ENCODE measurements at places on chromosomes 2 and 18.

- H3K27me3 ChIP-seq, result no peaks in the 10 kb centered on the region
- no peaks in the 10 kb centered on the region for H3K4me1 ChIP-seq
- H3K36me3 ChIP-seq, result peaks cover 8% of the 10 kb centered on the region
These were observed 48.7 kb upstream of the NBEAL1 start for GRCh38 chr2:202965810-202966460.

DNA sequence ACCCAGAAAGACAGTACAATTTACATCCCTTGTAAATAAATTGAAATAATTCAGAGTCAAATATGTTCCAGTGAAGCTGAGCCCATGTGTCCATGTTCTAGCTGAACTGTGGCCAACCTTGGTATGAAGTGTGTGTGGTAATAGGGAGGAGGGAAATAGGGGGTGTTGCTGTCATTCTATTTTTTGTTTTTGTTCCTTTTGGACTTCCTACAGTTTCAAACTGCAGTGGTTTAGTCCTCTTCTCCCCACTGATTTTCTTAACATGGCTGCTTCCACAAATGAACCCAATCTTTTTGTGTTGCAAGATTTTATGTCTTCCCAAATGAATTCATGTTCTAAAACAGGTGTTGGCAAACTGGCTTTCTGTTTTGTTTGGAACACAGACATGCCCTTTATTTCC lies 156.9 kb downstream of the CCBE1 start:
- no peak overlapping the region for H3K4me3 ChIP-seq
- no peaks in the 10 kb centered on the region for H3K4me1 ChIP-seq
- H3K27ac ChIP-seq, result no peak overlapping the region
- H3K27me3 ChIP-seq, result peaks cover 8% of the 10 kb centered on the region

DNA sequence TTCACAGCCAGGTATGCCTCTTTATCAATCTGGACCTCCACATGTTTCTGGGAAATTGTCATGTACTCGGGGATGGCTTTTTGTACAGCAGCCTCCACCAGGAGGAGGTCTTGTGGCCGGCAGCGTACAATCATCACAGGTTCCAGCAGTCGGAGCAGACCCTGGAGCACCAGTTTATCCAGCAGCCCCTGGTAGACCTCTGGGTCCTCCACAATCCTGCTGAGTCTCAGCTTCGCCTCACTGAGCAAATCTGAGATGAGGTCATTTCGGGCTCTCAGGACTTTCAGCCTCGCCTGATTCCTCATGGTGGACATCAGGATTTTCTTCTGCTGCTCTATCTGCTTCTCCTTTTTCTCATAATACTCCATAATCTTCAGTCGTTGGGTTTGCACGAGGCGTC lies 32.8 kb downstream of the TMEM247 start:
- peaks cover 6% of the 10 kb centered on the region for H3K4me1 ChIP-seq
- no peak for DNase-seq
- H3K27ac ChIP-seq, result no peak overlapping the region
- no peaks in the 10 kb centered on the region for H3K36me3 ChIP-seq

- no peak overlapping the region for H3K4me3 ChIP-seq
- H3K36me3 ChIP-seq, result no peaks in the 10 kb centered on the region
- H3K27me3 ChIP-seq, result no peaks in the 10 kb centered on the region
- DNase-seq, result no peak
- peaks cover 5% of the 10 kb centered on the region for H3K4me1 ChIP-seq
These were observed 27.2 kb upstream of the STAT4 start for GRCh38 chr2:191177751-191178736.

DNA sequence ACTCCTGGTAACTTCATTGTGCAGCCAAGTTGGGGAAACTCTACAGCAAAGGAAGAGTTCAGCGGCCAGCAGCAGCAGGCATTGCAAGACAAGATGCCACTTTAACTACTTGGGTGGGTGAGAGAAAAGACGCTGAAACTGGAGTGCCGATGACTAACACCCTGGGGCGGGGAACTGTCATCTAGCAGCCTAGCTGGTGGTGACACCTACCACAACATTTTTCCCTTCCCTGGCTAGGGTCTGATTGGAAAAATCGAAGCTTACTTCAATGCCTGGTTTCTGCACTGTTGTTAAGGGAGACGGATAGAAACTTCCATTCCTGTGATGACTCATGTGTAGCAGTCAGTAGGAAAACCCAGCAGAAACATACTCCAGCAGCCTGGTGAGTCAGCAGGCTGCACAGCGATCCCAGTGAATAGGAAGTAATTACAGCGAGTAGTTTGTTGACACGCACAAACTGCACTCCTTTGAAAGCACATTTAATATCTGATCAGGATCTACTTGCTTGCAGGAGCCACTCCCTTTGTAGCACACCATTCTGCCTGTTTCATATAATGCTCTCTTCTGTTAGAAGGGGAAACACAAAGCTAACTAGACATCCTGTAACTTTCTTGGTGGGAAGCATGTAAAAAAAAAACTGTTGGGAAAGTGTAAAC lies 62.1 kb upstream of the MAPRE2 start:
- peak overlapping the region; percentile 92 for H3K4me3 ChIP-seq
- peak; percentile 39 for DNase-seq
- peaks cover 9% of the 10 kb centered on the region for H3K36me3 ChIP-seq
- peak overlapping the region; percentile 85 for H3K27ac ChIP-seq
- H3K27me3 ChIP-seq, result no peaks in the 10 kb centered on the region
- H3K4me1 ChIP-seq, result peaks cover 26% of the 10 kb centered on the region

- no peak overlapping the region for H3K27ac ChIP-seq
- H3K36me3 ChIP-seq, result peaks cover 13% of the 10 kb centered on the region
- peaks cover 29% of the 10 kb centered on the region for H3K4me1 ChIP-seq
- no peaks in the 10 kb centered on the region for H3K27me3 ChIP-seq
These were observed 3.7 kb downstream of the FBXO48 start for GRCh38 chr2:68463287-68463877.

DNA sequence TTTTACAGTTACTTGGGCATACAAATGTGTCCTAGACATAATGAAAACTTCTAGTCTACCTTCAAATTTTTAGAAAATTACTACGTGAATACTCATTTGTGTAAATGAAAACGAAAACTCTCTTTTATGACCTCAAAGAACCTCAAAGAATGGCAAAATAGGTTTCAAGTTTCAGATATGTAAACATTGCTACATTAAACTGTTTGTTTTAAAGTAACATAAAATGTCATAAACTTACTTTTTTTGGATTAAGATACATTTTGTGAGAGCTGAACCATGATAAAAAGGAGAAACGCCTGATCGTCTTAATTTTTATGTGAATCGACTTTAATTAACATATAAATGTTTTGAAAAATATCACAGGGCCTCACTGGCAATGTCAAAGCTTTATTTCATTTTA lies 91.4 kb downstream of the PPP1R1C start:
- no peaks in the 10 kb centered on the region for H3K4me1 ChIP-seq
- H3K27ac ChIP-seq, result no peak overlapping the region
- no peak overlapping the region for H3K4me3 ChIP-seq
- DNase-seq, result no peak

GRCh38 chr18:21210278-21210677 lies 31.8 kb upstream of the GREB1L start:
- H3K4me1 ChIP-seq, result no peaks in the 10 kb centered on the region
- peaks cover 3% of the 10 kb centered on the region for H3K36me3 ChIP-seq
- H3K4me3 ChIP-seq, result no peak overlapping the region
- no peak for DNase-seq
- H3K27me3 ChIP-seq, result peaks cover 5% of the 10 kb centered on the region

DNA sequence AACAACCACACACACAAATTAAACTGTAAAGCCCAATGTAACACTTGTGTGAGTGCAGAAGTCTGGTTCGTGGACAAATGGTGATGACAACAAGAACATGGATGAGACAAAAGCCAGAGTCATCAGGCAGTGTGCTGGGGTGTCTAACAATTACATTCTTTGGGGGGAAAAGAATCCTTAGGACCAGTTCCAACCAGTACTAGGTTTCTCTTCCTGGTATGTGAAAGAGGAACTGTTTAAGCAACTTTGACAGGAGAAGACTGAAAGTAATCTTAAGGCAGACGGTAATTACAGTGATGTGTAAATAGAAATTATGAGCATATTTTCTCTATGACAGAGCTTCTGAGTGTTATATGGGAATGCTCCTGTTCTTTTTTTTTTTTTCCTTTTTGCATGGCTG lies 133.4 kb downstream of the AFF3 start:
- no peak overlapping the region for H3K27ac ChIP-seq
- no peaks in the 10 kb centered on the region for H3K27me3 ChIP-seq
- no peak overlapping the region for H3K4me3 ChIP-seq

GRCh38 chr18:46313521-46313920 lies 209.3 kb downstream of the HAUS1 start:
- no peak for DNase-seq
- no peaks in the 10 kb centered on the region for H3K36me3 ChIP-seq
- H3K4me1 ChIP-seq, result no peaks in the 10 kb centered on the region
- H3K27me3 ChIP-seq, result peaks cover 13% of the 10 kb centered on the region

- DNase-seq, result no peak
- no peak overlapping the region for H3K27ac ChIP-seq
- no peaks in the 10 kb centered on the region for H3K27me3 ChIP-seq
- H3K4me3 ChIP-seq, result no peak overlapping the region
- H3K36me3 ChIP-seq, result no peaks in the 10 kb centered on the region
These were observed 66.3 kb downstream of the NCKAP1 start for GRCh38 chr2:182971820-182972547.

GRCh38 chr18:42363446-42364441 lies 408.7 kb downstream of the PIK3C3 start:
- H3K27ac ChIP-seq, result no peak overlapping the region
- H3K4me3 ChIP-seq, result no peak overlapping the region
- no peaks in the 10 kb centered on the region for H3K36me3 ChIP-seq
- H3K4me1 ChIP-seq, result no peaks in the 10 kb centered on the region
